Activated gamma-delta T cell (primary cell): ENCODE measurements at places on chromosomes 7 and 10.

DNA sequence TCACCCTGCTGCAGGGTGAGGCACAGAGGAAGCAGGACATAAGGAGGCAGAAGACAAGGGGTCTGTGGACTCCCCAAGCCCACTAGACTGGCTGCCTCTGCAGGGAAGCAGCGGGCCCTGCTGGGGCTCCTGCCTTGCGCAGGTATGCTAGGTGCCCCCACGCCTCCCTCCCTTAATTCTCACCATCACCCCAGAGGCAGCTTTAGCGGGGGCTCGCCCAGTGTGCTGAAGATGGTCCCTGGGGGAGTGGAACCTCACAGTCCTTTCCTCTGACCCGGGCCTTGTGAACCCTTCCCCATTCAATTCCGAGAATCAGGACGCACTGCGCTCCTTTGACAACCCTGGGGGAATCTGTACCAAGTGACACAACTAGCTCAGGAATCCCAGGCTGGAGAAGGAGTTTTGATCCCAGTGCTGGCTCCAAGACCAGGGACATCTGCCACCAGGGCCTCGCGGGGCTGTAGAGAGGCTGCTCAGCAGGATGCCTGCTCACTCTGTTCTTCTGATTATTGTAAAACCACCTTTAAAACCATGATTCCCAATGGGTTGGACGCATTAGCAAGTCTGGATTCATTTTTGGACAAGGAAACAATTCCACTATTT lies 468.4 kb downstream of the TCERG1L start:
- DNase-seq: no peak

DNA sequence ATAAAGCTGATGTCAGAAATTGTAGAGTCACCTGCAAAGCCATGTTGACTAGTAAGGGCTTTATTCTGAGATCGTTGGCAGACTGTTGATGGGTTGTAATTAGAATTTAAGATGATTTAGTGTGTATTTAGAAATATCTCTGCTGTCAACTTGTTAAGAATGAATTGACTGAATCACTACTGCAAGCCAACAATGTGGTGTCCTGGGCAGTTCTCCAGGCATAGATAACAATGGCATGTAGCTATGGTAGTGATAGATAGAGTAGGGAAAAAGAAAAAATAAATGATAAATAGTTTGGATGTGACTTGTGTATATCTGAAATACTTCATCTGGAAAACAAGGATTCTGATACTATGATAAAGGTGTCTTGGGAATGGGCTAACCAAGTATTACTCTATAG lies 640.2 kb downstream of the ARL4A start:
- no peak for DNase-seq

- DNase-seq: no peak
These were observed 124.3 kb downstream of the SKIDA1 start for GRCh38 chr10:21401196-21401595.

- DNase-seq: no peak
These were observed 110.8 kb downstream of the TPK1 start for GRCh38 chr7:144725070-144725469.

GRCh38 chr10:125812128-125812750 lies 10.8 kb downstream of the UROS start:
- no peak for DNase-seq

GRCh38 chr10:77357611-77358310 lies 279.8 kb downstream of the KCNMA1 start:
- DNase-seq: no peak

DNA sequence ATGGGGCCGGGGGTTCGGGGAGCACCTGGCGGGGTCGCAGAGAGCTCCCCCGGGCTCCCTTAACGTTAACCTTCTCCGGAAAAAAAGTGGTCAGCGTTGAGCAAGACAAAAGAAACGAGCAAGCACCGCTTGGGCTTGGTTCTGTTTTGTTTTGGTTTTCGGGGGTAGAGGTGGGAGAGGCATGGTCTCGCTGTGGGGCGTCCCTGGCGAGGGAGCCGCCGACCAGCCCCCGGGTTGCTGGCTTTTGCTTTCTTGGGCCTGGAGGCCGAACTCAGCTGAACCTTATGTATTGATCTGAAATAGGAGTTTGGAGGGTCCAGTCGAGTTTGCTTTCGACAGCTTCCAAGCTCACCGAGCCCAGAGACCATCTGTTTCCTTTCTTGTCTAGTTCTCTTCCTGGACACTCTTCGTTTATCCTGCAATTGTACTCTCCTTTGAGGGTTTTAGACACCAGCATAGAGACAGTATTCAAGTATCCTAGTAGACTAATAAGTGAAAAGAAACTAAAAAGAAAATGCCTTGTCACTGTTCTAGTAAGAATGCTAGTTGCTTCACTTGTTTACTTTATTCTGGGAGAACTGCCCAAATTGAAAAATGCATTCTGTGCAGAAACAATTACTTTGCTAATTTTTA lies 980 bp downstream of the FHIP2A start:
- DNase-seq: no peak

GRCh38 chr7:80453699-80454340 lies 58.0 kb downstream of the GNAT3 start:
- no peak for DNase-seq

DNA sequence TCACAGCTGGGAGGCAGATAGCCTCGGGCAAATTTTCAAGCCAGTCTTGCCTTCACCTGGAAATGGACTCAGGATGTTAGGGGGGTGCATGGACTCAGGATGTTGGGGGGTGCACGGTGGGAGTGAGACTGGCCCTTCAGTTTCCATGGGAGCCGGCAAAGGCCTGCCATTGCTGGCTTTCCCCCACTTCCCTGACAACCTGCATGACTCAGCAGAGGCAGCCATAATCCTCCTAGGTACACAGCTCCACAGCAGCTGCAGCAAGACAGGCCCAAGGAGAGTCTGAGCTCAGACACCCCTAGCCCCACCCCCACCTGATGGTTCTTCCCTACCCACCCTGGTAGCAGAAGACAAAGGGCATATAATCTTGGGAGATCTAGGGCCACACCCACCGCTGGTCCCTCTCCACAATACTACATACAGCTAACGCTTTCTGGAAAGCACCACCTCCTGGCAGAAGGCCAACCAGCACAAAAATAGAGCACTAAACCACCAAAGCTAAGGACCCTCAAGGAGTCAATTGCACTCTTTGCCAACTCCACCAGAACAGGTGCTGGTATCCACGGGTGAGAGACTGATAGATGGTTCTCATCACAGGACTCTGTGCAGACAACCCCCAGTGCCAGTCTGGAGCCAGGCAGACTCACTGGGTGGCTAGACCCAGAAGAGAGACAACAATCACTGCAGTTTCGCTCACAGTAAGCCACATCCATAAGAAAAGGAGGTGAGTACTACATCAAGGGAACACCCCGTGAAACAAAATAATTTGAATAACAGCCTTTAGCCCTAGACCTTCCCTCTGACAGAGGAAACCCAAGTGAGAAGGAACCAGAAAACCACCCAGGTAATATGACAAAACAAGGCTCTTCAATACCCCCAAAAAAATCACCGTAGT lies 18.3 kb downstream of the C7orf25 start:
- no peak for DNase-seq

GRCh38 chr7:81128011-81128410 lies 209.2 kb upstream of the SEMA3C start:
- no peak for DNase-seq

GRCh38 chr7:133020496-133020895 lies 61.4 kb downstream of the CHCHD3 start:
- DNase-seq: no peak

DNA sequence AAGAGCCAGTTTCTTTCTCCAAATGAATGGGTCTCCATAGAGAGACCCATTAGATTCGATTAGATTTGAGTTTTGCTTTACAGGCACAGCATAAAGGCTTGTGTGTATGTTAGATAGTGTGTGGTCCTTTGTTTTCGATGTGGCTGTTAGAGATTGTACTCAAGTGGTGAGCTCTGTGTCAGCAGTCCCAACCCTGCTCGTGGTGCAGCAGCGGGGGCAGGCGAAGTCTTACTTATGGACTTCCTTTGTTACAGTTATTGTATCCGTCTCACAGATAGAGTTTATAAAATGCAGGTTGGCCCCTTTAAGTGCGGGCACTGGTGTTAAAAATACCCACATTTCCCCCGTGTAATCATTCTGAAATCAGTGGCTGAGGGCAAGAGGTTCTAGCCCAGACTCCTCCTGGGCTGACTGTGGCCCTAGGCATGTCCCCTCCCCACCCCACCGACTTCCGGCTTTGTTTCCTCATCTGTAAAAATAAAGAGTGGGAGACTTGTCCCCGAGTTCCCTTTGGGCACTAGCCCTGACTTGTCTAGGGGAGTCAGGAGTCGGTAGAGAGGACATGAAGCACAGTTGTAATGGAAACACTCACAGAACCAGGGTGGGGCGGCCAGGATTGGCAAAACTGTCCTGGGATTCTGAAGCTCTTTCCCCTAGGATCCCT lies 28.6 kb downstream of the MTURN start:
- DNase-seq: peak; percentile 18

- DNase-seq: no peak
These were observed 25.8 kb downstream of the BRAF start for GRCh38 chr7:140898786-140899536.

DNA sequence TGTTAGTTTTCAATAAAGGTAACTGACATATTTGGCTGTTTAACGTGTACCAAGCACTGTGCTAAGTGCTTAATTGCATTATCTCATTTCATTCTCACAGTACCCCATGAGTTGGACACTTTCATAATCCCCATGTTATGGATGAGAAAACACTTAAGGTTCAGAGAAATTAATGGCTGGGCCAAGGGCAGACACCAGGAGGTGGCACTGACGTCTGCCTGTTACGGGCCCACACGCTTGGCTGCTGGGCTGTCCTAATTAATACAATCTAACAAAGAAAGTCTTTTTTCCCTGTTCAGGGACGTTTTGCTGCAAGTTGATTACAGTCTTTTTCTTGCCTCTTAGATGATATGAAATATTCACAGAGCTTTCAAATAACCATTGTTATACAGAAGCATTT lies 16.1 kb downstream of the DYDC2 start:
- no peak for DNase-seq

DNA sequence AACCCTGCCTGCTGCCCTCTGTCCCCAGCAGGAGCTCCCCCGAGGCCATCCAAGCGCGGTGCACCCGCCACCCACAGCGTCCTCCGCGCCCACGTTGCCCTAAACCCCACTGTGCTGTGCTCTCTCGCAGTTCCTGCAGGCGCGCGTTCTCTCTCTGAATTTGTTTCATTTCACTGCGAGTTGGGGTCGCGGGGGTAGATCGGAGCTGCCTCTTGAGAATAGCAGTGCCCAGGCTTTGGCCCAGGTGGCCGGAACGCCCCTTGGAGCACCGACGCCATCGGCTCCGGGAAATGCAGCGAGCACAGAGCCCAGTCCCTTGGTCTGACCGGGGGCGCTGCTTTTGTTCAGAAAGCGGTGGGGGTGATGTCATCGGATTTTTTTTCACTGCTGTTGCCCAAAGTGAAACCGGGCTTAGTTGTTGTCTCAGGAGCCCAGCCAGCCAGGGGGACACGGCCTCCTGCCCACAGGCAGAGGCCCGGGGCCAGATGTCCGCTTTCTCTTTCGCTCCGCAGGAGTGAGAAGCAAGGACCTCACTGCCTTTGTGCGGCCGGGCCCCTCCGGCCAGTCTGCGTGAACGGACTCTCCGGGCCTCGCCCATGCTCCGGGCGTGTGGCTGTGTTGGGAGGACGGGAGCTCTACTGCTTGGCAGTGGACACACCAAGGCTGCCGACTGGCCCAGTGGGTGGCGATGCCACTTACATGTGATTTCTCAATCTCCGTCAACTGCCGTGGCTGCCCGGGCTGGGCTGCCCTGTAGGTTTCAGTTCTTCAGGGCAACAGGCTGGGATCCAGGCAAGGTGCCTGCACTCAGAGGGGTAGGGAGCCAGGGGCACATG lies 43.1 kb downstream of the FOXK1 start:
- no peak for DNase-seq

- no peak for DNase-seq
These were observed 12.1 kb downstream of the RFC2 start for GRCh38 chr7:74242122-74242443.

DNA sequence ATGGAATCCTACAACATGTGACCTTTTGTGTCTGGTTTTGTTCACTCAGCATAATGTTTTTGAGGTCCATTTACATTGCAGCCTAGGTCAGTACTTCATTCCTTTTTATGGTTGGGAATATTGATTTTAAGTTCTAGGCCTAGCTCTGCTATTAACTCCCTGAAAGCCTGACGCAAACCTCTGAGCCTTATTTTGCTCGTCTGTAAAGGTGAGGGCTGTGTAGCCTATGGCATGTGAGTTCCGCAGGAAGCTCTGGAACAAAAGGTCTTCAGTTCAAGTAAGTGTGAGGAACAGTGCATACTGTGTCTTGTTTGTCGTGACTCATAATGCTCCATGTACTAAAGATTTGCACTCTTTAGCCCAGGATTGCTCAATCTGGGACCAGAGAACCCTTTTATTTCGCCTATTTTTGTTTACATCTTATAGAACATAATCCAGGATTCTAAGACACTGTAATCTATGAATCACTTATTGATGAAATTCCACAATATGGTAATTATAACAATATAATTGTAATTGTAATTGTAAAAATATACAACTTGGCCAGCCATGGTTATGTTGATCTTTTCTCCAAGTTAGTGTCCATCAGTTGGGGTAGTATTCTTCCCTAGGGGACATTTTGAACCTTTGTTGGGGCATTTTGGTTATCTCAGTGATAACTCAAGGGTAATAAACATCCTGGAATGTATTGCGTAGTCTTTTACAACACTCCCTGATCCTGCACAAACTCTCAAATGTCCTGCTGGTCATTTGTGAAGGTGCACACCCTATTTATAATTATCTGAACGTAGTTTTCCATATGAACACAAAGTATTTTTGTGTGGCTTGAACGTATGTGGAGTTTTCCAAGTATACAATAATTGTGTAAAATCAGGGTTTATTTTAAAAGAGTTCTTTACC lies 184.7 kb downstream of the VTI1A start:
- no peak for DNase-seq

- no peak for DNase-seq
These were observed 15.9 kb downstream of the PRKG1 start for GRCh38 chr10:51090190-51090589.

DNA sequence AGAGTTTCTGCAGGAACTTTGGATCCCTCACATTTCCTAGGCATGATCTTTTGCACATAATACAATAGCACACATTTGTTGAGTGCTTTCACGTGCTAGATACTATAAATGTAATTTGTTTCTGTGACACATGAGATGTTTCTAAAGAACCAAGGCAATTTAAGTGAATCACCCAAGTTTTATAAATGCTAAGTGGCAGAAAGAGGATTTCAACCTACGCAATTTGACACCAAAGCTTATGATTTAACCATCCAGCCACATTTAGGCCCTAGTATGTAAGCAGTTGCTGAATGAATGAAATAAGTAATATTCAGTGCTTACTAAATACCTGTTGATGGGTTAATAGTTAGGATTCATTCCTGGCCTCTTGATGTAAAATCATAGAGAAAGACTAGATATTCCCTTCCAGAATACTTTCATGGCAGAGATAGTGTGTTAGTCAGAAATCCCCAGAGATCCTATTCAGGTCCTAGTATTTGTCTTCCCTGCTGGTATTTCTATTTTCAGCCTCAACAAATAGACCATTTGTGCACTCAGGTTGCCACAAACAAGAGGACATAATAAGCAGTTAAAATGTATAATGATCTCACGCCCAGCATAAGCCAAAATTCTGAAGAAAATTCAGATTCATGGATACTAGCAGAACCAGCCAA lies 572.6 kb downstream of the IPMK start:
- DNase-seq: no peak

GRCh38 chr10:124403548-124403947 lies 15.2 kb downstream of the OAT start:
- DNase-seq: no peak
